ENCODE measurements at places on chromosomes 1 and 21. TPM values are rescaled to one million over a fixed set of nuclear protein-coding genes. Genes with fewer than 3 reads are reported as not detected.

DNA sequence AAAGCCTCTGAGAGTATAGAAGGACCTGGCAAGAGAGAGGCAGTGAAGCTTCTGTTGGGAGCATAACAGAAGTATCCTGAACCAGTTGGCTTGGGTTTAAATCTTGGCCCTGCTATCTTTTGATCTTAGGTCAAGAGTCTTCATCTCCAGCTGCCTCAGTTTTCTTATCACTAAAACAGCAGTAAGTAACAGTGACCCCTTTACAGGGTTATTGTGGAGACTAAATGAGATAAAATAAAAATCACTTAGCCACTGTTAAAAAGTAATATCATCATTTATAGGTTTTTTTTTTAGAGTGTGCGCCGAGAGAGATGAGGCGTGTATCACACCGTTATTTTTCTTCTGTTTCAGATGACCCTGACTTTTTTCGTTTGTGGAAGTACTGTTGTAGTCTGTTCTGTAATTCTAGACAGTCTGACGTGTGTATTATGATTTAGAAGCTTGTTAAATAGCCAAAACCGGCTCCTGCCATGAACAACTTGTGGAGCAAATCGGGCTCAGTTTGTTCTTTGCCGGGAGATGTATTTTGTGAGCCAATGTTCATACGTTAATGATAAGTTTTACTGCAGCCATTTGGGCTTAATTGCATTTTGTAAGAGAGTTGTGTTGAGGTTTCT is 1.1 kb downstream of the THRAP3 start:
- DNase-seq, result no peak

GRCh38 chr1:225972344-225973152 is 26.6 kb downstream of the SDE2 start:
- no peak for DNase-seq

ARHGAP29 gene
- total RNA-seq, result 43.1 TPM

DNA sequence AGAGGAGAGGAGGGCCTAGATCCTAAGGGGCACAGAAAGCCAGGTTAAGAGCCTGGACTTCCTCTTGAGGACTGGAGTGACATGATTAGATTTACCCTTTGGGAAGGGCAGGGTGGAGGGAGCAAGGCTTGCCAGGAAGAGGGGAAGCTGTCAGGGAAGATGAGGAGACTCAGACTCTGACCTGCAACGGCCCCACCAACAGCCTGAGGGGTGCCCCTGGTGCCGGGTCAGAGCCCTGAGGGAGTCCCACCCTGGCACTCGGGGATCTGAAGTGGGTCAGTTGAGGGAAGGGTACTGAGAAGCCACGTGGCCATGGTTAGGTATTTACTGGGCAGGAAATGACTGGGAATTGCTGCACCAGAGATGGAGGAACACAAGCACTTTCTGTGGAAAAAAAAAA is 9.8 kb downstream of the ECE1 start:
- DNase-seq, result no peak

CCNL2 gene
- 74.6 TPM for total RNA-seq

GRCh38 chr1:43058545-43059360 is 100.1 kb upstream of the SLC2A1 start:
- DNase-seq, result peak; percentile 57

- no peak for DNase-seq
These were observed 113.0 kb upstream of the TMPRSS2 start for GRCh38 chr21:41620982-41621381.

CYP4X1 gene
- 0.03 TPM for total RNA-seq

DNA sequence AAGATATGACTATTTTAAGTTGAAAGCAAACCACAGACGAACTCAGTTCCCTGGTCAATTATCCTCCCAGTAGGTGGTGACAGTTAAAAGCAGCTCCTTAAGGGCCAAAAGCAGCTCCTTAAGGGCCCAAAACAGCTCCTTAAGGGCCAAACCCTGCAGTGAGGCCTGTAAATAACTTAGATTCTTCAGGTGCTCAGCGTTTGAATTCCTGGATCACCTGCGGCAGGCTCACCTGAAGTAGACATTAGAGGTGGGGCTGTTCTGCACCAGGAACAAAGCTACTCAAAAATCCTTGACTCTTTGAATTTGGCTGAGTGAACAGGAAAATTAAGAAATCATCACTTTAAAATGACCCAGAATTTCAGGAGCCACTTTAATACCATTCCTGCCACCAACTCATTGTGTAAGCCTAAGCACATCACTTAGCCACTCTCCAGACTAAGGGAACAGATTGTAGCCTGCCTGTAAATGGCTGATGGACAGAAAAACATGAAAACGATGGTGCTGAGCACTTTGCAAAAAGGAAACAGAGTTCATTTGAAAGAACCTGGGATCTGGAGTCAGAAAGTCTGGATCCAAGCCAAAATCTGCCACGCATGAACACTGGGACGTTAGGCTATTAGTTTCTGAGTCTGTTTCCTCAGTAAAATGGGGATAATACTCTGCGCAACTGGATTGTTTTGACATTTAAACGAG is 126.9 kb downstream of the LRIG2 start:
- no peak for DNase-seq

DNA sequence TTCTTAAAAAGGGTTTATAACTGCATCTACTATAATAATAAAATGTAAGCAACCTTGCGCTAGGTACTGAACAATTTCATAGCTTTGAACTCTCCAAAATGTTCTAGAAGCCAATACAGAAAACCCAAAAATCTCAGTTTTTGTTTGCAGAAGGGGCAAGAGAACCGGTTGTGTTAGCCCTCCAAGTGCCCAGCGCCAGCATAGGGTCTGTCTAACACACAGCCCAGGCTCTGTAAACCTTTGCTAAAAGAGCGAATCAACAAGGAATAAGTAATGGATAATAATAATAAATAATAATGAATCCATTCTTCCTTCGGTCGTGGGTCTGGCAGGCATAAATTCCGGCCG is 333 bp upstream of the CHAF1B start:
- no peak for DNase-seq

All from HT1080 (cell line).